Choroid plexus epithelial cell (primary cell): ENCODE measurements at places on chromosomes 5 and 9.

DNA sequence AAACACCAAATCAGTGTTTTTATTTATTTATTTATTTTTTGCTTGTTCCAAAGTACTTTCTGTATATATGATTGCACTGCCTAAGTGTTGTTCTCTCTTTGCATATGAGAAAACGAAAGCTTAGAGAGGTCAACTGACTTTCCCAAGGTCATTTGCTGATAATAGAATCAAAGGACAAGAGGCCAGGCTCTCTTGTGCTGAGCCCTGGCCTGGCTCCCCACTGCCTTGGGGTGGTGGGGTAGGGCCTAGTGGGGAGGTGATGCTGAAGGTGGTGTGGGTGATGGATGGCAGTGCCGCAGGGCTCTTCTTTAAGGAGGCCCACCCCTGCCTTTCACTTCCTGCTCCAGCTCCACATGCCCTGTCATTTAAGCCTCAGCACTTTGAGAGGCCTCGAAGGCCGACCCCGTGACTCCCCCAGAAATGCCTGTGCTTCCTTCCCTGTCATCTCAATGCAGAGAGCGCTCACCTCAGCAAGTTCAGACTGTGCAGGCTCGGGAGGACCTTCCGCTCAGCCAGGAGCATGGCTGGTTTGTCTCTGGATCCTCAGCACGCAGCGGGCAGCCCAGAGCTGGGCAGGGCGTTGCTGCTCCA lies 59.5 kb downstream of the SMIM23 start:
- no peak for DNase-seq

DNA sequence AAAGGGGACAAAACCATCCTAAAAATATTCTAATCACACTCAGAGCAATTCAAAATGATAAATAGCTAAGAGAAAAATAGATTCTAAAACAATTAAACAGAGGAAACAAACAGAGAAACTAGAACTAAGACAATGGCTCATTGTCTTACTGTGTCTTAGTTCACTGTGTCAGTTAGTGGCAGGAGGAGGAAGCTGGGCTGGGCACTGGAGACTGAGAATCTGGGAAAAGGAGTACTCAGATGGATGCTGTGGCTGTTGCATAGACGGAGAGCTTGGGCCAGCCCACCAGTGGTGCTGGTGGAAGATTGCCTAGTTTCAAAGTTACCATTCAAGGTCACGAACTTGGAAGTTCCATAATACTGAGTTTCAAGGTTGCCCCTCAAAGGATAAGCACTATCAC lies 94.7 kb upstream of the IFNK start:
- DNase-seq = no peak

GRCh38 chr9:135346438-135347050 lies 133.0 kb upstream of the PPP1R26 start:
- DNase-seq = no peak

GRCh38 chr5:147190331-147190730 lies 44.5 kb upstream of the STK32A start:
- DNase-seq = no peak

GRCh38 chr9:121285835-121286687 lies 18.1 kb downstream of the GSN start:
- DNase-seq = peak; percentile 65

DNA sequence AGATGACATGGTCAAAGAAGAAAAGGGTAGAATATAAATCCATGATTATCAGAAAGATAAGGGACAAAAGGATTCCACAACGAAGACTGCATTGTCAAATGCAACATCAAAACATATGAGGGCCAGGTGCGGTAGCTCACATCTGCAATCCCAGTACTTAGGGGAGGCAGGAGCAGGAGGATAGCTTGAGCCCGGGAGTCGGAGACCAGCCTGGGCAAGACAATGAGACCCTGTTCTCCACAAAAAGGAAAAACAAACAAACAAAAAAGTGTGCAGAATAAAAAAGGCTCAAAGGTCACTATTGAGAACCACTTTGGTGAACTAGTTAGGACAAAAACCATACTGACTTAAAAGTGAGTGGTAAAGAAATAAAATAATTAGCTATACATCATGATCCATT lies 60.2 kb upstream of the NR5A1 start:
- no peak for DNase-seq

DNA sequence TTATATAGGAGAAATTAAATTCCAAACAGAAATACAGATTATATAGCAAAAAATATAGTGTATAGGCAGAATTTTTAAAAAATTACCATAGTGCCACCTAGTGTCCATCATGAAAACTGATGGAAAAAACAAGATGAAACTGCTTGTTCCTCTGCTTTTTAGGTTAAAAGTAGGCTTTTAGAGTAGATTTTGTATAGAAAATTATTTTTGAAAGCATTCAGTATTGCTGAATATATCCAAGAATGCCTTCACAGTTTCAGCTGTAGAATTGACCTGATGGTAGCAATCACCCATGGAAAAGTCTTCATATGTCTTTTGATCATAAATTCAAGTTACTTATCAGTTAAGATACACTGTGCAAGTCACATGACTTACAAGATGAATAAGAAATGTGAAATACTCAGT lies 19.7 kb downstream of the RIOK2 start:
- peak; percentile 49 for DNase-seq

- peak; percentile 43 for DNase-seq
Observed at GRCh38 chr5:132787076-132787475, 10.0 kb upstream of the SEPTIN8 start.

DNA sequence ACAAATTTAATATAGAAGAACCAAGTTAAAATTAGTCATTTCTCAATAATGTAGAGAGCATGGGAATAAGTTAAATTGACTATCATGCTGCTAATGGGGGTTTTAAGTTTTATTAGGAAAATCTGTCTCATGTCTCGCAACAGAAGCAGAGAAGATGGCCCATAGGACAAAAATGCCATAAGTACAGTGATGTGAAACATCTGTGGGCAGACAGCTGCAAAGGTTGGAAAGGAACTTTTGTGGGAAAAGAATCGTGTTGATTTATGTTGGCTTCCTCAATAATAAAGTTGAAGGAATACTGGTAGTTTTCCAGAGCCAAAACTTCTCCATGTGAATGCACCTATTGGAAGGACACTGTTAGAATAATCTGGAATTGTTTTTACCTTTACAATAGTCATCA lies 44.8 kb downstream of the VCAN start:
- DNase-seq = no peak

DNA sequence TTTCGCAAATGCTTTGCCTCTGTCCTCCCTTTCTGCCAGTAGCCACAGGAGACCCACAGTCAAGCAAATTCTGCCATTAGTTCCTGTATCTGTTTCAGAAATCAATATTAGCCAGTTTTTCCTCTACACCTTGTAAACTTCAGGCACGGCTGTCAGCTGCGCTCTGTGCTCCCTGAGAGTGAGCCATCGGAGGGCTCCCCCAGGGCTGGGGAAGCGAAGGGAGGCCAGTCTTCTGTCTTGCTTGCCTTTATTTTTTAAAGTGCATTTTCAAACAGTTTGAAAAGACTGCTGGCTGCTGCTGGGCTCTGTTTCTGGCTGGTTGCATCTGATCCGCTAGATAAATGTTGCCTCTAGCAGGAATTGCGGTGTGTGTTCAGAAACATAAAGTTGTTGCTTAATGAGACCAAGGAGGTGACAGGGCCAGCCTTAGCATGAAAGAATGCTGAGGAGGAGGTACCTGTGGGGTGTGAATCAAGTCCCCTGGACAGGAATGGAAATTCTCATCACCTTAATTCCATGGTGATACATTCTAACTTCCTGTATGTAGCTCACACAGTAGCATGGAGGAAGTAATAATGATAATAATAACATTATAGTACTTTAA lies 421.7 kb upstream of the KIF2A start:
- no peak for DNase-seq
